ENCODE measurements at places on chromosomes 1 and 21.
A peak's percentile ranks its signal among the peaks of the same experiment; 100 is the strongest.

DNA sequence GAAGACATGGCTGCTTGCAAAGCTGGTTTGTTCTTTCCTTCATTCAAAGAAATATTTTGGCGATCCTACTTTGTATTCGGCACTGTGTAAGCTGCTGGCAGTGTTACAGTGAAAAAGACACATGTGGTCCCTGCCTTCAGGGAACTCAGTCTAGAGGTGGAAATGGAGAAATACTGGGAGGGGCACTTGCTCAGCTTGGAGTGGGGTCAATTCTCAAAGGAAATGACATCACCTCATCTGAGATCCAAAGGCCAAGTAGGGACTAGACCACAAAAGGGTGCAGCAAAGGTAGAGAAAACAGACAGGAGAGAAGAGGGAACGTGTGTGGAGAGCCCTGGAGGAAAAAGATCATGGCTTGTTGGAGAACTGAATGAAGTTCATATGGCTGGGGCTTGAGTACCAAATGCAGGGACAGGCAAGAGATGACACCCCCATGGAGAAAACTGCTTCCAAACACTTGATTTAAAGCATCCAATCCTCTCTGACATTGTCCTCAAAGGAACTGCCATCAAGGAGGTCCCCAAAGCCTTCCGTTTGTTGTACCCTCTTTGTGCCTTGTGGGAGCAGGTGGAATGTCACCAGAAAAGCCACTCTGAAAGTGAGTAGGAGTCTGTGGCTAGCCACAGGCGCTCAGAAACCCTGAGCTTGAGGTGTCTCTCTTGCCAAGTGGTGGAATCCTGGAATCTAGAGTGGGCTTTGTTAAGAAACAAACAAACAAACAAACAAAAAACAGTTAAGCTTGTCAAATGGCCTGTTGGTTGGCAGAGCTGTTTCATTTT lies 48.3 kb upstream of the TDRD10 start:
- DNase-seq = peak; percentile 78

DNA sequence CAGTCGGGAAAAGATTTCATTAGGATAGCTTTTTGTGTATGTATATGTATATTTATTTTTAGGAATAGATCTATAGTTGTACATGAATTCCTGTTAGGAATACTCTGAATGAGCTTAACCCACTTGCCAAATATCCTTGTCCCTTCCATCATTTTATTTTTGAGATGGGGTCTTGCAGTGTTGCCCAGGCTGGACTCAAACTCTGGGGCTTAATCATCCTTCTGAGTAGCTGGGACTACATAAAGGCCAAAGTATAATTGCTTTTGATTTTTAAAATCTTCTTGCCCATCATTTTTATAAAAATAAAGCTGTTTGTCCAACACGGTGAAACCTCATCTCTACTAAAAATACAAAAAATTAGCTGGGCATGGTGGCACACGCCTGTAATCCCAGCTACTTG lies 20.2 kb upstream of the PLEKHM2 start:
- DNase-seq = no peak

DNA sequence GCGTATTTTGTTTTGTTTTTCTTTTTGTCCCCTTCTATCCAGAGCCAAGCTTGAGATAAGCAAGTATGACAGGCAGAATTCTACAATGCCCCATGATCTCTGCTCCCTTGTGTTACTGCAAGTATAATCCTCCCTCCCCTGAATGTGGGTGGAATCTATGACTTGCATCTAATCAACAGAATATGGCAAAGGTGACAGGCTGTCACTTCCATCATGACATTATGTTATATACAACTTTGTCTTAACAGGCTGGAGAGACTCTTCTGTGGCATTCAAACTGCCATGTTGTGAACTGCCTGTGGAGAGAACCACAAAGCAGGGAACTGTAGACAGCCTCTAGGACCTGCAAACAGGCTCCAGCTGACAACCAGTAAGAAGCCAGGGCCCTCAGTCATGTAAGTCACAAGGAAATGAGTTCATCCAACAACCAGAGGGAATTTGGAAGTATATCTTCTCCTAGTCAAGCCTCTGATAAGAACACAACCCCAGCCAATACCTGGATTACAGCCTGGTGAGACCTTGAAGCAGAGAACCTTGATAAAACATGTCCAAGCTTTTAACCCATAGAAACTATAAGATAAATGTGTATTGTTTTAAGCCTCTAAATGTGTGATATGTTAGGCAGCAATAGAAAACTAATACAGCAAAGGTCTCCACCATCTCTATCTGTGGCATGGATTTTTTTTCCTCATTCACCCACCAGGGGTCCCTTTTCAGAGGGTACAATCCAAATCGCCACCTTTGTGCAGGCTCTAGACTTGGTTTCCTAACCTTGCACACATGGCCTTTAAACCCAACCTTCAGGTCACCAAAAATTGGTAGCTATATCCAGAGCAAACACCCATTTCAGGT lies 5.7 kb upstream of the C1orf162 start:
- DNase-seq = no peak

- DNase-seq = peak; percentile 79
Observed at GRCh38 chr1:200279810-200280411, 129.9 kb downstream of the ZNF281 start.

GRCh38 chr1:152871731-152872126 lies 6.4 kb upstream of the SMCP start:
- no peak for DNase-seq

DNA sequence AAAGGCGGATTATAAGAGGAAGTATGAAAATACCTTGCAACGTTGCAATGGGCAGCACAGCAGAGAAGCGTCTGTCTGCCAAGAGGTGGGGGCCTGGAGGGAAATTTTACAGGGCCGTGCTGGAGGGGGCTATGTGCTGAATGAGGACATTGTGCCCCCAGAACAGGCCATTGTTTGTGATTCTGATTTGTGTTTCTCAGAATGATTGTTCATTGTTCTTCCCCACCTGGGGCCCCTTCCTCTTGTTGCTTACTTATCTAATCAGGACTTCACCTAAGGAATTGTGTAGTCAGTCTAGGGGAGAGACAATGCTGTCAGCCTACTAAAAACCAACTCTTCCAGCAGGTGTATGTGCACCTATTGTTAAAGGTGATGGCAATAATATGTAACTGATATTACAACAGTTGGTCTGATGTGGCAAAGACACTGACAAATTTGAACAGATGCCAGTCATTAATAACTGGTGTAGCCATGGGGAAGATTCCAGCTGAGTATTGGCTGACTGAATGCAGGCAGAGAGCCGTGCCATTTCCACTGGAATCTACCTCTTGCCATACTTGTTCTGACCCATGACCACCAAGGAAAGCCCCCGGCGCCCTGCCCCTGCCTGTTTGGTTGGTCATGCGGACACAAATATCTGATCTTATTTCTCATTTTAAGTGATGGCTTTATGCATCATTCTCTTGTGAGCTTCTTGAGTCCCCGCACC lies 45.2 kb upstream of the PSEN2 start:
- DNase-seq = no peak

DNA sequence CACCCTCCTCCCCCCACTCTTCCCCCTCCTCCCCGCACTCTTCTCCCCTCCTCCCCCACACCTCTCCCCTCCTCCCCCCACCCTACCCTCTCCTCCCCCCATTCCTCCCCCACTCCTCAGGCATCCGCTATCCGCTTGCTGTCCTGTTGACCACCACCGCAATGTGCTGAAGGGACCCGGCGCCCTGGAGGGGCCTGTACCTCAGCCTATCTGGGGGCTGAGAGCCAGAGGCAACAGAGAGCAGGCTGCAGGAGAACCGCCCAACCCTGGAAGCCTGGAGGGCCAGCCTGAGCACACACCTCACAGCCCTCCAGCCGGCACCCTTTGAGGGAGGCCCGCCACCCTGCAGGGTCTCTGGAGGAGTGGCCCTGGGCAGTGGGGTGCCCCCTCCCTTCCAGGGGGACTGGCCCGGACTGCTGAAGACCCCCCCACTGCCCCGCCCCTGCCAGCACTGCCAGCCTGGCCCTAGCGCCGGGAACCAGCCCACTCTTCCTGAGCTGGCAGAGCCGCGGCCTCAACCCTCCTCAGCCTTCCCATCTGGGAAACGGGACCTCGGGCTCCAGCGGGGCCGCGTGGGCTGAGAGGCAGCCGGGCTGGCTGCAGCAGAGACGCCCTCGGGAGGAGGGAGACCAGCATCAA lies 1.2 kb downstream of the C1QTNF12 start:
- DNase-seq = no peak

DNA sequence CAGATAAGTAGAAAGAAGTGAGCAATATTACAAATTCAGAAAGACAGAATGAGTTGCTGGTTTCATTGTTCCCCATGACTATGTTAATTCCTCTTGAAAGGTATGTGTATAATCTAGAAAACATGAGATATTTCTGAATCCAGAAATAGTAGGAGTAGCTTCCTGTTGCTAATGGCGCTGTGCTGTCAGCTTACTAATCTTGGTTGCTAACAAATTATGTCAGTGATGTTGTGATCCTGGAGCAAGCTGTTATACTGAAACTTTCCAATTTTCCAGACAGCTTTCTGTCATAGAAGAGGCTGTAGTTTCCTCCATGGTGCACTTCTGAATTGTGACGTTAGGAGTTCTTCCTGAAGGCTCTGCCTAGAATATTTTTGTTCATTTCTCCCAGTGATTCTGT lies 372.3 kb downstream of the USP25 start:
- DNase-seq = peak; percentile 49

GRCh38 chr21:44911384-44912157 lies 9.1 kb downstream of the ITGB2 start:
- no peak for DNase-seq

DNA sequence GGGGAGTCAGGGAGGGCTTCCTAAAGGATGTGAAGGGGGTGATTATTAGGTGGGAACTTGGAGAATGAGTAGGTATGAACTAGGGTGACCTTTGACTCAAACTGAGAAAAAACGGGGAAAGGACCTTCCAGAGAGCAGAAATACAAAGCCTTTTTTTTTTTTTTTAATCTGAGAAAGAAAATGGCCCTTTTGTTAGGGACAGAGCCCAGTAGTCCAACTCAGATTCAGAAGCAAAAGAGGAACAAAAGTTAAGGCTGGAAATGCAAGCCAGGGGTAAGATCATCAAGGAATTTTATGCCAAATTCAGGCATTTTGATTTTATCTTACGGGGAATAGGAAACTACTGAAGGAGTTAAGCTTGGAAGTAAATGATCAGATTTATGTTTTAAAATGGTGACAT lies 96.0 kb upstream of the SMYD2 start:
- DNase-seq = no peak

DNA sequence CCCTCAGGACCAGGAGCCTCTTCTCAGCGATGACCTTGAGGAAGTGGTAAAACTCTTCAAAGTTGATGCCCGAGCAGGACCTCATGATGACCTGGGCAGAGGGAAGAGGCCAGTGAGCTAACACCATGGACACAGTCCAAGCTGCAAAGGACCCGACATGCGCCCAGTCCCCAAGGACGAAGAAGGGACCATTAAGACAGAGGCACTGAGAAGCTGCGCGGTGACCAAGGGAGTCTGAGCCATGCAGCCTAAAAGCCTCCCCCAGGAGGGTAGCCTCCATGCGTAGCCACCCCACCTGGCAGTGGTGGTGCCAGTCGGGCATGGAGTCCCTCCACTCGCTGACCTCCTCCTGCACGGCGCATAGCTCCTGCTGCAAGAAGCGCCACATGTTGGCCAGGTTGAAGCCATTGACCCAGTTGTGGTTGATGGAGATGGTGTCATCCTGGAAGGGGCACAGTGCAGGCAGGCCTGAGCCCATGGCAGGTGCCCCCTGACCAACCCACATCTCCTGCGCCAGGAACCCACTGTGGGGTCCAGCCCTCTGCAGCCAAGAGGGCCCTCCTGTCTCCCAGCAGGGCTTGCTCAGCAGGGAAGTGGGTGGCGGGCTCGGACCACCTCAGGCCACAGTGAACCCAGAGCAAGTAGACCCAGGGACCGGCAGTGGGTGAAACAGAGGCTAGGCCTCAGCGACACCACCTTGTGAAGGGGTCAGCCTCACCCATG lies 2.4 kb downstream of the JMJD4 start:
- DNase-seq = no peak

DNA sequence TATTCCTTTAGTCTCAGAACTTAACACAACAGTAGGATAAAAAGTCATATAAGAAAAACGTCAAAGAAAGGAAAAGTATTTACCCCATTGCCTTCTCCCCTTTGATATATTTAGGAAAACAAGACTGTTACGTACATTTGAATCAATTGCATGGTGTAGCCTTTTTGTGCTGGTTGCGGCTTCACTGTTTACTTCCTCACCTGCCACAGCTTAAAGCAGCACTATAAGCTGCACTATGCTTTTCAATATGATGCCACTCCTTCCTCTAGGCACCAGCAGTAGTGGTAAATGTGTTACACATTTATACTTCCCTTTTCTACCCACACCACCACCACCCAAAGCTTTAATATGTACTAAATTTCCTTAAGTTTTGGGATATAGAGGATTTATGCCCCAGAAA lies 111.1 kb downstream of the ATP1B1 start:
- no peak for DNase-seq

GRCh38 chr1:168340781-168341482 lies 60.3 kb downstream of the TBX19 start:
- no peak for DNase-seq

- no peak for DNase-seq
Observed at GRCh38 chr1:86460998-86461397, 7.7 kb upstream of the CLCA1 start.

DNA sequence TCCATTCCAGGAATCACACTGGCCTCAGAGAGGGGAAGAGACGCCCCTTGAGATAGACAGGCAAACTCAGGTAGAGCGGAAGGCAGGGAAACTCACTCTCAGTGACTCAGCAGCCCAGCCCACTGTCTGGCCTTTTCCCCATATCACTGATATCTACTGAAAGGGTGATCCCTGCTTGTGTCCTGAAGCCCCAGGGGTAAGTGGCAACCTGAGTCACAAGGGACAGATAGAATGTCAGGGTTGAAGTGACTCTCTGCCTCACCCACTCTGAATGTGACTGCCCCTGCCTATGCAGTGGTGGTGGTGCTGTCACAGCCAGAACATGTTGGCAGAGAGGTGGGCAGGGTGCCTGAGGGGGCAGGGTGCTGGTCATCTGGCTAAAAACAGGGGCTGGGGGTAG lies 157.5 kb upstream of the FGGY start:
- DNase-seq = no peak

GRCh38 chr1:19395678-19396192 lies 83.6 kb downstream of the SLC66A1 start:
- no peak for DNase-seq

GRCh38 chr1:70475023-70475422 lies 64.0 kb downstream of the CTH start:
- DNase-seq = no peak

- DNase-seq = no peak
Observed at GRCh38 chr1:167488786-167489185, 29.5 kb downstream of the CD247 start.

DNA sequence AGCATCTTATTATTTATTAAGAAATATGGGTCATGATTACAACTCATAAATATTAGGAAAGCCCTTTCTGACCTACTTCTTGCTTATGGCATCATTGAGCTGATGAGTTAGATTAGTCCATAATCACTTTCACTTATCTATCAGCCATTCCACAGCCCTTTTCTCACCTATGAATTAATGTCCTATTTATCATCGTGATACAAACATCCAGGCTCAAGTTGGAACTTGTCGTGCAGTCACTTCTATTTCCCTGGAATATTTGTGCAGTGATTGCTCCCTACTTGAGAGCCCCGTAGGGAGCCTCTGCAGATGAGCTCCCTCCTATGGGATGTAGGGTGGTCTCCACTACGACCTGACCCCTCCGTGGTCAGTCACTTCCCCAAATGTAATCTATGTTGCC lies 8.1 kb upstream of the F3 start:
- DNase-seq = no peak

Data from fibroblast of pulmonary artery (primary cell).